AG20443 (cell line): ENCODE measurements at places on chromosomes 5 and 9.

- DNase-seq, result no peak
Observed at GRCh38 chr5:154708846-154709245, 46.3 kb upstream of the LARP1 start.

GRCh38 chr5:179694561-179694960 lies 4.2 kb upstream of the CANX start:
- DNase-seq, result no peak

GRCh38 chr5:167140548-167141291 lies 1150.7 kb upstream of the WWC1 start:
- DNase-seq, result no peak

GRCh38 chr5:133354323-133355185 lies 257.8 kb downstream of the FSTL4 start:
- DNase-seq, result no peak

DNA sequence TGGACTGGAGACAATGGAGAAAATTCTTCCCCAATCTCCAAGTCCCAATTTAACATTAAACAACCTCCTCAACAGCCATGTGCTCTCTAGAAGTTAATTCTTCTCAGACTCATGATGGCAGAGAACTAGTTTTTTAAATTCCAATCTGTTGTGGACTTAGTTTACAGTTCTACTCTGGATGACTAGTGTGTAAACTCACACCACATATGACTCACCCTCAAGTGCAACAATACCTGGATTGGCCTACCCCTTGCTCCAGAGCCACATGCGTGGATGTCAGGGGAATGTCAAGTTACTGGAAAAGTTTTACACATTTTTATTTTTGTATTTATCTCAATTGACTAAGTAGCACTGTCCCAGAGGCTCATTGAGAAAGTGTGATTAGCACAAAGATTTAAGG lies 136.0 kb upstream of the EFNA5 start:
- DNase-seq, result peak; percentile 48

DNA sequence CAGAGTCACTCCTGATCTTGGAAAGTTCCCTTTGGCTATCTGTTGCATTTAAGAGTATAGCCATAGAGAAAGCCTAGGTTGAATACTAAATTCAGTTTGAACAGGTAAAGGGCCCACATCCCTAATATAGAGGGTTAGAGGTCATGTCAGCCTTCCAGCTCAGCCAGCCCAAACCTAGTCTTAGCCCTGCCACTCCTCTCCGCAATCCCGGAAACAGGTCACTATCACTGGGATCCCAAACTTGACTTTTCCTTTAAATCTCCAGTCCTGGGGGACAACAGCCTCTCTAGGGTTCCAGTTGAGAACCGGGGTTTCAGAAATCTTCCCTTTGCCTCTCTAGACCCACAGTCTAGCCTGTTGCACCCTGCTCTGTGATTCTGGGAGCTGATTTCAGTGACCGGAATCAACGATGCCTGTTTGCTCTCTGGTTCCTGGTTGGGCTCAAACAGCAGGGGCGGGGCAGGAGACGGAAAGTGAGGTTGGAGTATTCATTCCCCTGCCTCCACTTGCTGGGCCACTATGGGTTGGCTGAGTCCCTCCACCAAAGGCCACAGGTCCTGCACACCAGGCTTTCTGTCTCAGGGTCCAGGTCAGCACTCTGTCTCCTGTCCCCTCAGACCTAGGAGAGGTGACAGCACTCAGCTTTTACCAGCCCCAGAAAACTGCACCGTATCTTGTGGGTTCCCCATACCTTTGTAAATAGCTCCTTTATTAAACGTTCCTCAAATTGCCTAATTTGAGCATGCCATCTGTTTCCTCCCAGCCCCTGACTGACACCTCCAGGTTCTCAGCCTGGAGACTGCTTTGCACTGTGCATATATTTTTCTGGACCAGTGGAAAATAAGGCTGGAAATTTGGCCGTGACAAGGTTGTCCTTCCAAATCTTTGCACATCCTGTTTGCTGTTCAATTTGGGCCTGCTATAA lies 23.8 kb upstream of the CPEB4 start:
- no peak for DNase-seq

- no peak for DNase-seq
Observed at GRCh38 chr5:81590498-81591384, 160.2 kb downstream of the SSBP2 start.

DNA sequence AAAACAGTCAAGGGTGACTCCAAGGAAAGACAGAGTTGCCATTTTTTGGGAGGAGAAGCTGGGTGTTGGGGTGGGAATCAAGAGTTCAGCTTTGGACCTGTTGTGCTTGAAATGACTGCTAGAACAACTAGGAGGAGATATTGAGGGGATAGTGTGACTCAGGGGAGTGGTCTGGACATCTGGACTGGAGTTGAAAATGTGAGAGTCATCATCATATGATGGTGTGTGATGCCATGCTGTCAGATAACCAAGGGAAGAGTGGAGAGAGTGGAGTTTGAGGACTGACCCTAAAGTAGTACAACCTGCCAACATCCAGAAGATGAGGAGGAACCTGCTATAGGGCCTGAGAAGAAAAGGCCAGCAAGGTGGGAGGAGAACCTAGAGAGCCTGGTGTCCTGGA lies 199.7 kb downstream of the ARHGEF28 start:
- no peak for DNase-seq

GRCh38 chr9:128636024-128636390 lies 20.6 kb downstream of the DYNC2I2 start:
- no peak for DNase-seq

- DNase-seq, result no peak
Observed at GRCh38 chr9:137696136-137696925, 77.5 kb downstream of the EHMT1 start.

GRCh38 chr5:167827766-167828165 lies 463.7 kb upstream of the WWC1 start:
- no peak for DNase-seq

DNA sequence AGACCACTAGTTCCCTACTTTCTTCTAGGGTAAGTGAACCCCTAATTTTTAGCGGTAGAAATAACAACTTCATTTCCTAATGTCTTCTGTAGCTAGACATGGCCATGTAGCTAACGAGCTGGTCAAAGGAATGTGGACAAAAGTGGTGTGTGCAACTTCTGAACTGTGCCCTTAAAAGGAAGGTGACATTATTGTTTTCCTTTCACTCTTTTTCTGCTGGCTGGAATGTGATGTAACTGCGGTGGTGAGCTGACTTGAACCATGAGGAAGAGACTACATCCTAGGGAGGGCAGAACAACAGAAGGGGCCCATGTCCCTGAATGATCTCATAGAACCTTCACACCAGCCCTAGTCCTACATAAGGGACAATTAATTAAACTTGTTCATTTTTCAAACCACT lies 1.3 kb upstream of the SNX2 start:
- DNase-seq, result no peak

DNA sequence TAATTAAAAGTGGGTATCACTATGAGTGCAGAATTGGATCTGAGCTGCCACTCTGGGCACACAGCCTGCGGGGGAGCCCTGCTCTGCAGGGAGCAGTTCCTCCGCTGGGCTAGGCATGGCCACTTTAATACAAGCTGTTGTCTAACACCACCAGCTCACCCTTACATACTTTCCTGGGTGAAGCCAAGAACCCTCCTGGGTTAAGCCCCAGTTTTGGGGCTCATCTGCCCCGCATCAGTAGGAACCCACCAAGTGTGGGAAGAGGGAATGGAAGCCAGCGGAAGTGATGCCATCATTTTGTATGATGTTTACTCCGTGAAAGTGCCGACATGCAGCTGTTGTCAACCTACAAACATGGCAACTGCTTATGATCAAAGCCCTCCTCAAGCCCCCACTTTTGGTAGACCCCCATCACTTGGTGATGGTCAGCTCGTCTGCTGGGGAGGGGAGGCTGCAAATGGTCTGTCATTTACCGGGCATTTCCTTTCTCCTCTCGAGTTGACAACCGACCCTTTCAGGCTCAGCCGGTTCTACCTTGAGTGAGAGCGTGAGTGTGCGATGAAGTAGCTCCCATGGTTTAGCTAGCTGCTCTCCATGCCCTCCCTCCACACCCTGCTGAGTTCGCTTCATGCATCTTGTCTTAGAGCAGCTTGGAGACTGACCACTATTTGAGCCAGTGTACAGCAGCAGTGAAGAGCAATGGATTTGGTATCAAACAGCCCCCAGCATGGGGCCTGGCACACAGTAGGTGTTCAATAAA lies 95.3 kb upstream of the IER5L start:
- no peak for DNase-seq

- DNase-seq, result no peak
Observed at GRCh38 chr9:135887585-135888050, 19.7 kb downstream of the CAMSAP1 start.

GRCh38 chr9:13027879-13028278 lies 251.6 kb downstream of the MPDZ start:
- no peak for DNase-seq

DNA sequence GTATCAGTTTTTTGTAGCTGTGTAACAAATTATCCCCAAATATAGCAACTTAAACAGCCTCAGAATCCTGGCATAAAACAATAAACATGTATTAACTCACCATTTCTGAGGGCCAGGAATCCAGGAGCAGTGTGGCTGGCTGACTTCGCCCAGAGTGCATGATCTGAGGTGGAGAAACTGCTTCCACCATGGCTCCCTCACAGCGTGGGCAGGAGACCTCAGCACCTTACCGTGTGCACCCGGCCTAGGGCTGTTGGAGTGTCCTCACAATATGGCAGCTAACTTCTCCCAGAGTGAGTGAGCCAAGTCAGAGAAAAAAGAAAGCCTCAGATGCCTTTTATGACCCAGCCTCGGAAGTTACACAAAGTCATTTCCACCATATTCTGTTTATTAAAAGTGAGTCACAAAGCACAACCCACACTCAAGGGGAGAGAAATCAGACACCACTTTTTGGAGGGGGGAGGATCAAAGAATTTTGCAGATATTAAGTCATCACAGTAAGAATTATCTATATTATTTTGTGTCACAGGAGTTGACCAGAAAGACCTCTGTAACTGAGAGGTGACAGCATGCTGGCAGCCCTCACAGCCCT lies 59.6 kb downstream of the TSTD2 start:
- DNase-seq, result no peak

DNA sequence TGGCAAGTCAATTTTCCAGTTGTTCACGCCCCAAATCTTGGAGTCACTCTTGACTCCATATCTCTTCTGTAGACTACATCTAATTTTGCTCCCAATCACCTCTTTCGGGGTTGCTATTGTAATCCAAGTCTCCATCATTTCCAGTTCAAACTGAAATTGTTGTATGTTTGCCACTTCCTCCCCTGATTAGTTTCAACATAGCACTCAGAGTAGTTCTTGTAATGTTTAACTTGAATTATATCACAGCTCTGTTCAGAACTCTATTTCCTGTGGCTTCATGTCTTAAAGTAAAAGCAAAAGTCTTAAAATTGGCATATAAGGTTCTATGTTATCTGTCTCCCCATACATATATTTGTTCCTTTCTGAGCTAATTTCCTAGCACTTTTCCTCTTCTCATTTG lies 348.5 kb upstream of the RIOK2 start:
- DNase-seq, result no peak

DNA sequence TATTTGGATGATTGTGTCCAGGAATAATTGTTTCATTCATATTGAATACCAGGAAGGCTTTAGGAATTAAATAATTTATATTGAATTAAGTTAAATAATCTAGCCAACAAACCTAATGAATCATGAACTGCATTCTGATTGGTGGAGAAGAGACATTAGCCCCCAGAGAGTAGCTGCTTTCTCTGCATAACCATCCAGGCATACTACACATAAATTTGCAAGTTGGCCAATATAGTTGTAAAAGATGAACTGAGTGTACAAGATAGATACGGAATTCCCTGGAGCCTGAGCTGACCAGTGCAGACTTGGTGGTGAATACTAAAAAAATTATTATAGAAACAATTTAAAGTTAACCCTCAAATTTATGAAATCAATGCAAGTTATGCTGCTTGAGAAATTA lies 311.8 kb upstream of the KIF2A start:
- no peak for DNase-seq

- DNase-seq, result no peak
Observed at GRCh38 chr5:155746367-155747038, 580.5 kb upstream of the SGCD start.

GRCh38 chr5:82058710-82059109 lies 86.9 kb downstream of the ATG10 start:
- DNase-seq, result peak; percentile 42

DNA sequence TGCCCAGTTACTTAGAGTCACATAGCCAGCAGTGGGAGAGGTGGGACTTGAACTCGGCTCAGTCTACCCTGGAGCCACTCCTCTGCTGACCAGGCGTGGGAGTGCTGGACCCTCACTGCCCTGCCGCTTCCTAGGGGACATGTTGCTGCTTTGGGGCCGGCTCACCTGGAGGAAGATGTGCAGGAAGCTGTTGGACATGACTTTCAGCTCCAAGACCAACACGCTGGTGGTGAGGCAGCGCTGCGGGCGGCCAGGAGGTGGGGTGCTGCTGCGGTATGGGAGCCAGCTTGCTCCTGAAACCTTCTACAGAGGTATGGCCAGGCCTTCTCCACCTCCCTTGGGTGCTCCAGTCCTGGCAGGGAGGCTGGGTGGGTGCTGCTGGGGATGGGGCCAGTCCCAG lies 3.4 kb upstream of the CACFD1 start:
- DNase-seq, result no peak

GRCh38 chr9:38117651-38118050 lies 48.6 kb upstream of the SHB start:
- no peak for DNase-seq

- DNase-seq, result no peak
Observed at GRCh38 chr9:101172616-101173015, 144.1 kb downstream of the PLPPR1 start.

DNA sequence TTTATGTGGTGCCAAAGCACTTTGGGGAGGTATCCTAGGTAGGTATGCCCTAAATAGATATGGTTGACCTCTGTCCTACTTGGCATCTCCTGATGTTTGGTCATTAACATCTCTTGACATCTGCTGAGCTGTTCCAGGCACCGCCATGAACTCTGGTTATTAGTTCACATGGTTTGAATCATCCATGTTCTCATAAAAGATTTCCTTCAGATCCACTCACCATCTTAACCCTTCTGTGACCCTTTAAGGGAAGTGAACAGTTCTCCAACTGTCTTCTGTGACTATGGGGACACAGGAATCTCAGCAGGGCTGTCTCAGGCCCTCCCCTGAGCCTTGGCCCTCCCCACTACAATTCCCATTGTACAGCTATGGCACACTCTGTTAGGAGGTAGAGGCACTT lies 167.7 kb downstream of the CDH6 start:
- DNase-seq, result peak; percentile 45

GRCh38 chr5:36885566-36886485 lies 9.3 kb downstream of the NIPBL start:
- DNase-seq, result no peak

GRCh38 chr5:10456583-10457420 lies 15.1 kb downstream of the ROPN1L start:
- DNase-seq, result no peak

DNA sequence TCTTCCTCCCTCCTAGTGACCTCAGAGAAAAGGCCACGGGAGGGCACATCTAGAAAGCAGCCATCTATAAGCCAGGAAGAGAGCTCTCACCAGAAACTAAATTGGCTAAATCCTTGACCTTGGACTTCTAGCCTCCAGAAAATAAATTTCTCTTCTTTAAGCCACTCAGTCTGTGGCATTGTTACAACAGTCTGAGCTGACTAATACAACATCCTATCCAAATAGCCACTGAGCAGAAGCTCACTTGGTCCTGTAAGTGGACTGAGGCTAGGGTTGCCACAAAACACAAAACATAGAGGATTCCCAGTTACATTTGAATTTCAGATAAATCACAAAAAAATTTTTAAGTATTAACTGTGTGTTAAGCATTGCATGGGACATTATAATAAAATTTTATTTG lies 383.4 kb downstream of the MLLT3 start:
- no peak for DNase-seq
